Left kidney (tissue), 8 donors: ENCODE measurements at places on chromosomes 1 and 21.
A peak's percentile ranks its signal among the peaks of the same experiment; 100 is the strongest.

DNA sequence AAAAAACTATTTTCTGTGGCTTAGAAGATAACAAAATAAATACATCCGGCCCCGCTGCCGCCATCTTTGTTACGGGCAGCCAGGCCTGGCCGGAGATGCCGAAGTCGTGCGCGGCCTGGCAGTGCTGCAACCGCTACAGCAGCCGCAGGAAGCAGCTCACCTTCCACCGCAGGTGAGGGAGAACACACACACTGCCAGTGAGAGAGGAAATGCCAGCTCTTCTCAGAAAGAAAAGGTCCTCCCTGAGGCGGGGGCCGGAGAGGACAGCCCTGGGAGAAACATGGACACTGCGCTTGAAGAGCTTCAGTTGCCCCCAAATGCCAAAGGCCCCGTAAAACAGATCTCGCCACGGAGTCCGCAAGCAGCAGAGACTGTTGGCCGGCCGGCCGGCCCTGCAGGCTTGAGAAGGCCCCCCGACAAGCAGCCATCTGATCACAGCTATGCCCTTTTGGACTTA lies 323.2 kb downstream of the AMY1C start:
- no peak for DNase-seq

DNA sequence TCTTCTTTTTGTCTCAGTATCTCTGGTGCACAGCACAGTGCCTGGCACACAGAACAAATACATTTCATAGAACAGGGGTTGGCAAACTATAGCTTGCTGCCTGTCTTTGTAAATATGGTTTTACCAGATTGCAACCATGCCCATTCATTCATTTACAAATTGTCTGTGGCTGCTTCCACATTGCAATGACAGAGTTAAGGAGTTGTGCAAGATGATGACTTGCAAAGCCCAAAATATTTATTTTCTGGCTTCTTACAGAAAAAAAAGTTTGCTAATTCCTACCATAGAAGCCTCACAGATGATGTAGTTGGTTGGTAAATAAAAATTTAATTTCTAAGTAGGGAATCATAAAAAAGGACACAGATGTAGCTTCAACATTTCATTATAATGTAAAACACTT lies 11.2 kb upstream of the HMGB4 start:
- DNase-seq: no peak

DNA sequence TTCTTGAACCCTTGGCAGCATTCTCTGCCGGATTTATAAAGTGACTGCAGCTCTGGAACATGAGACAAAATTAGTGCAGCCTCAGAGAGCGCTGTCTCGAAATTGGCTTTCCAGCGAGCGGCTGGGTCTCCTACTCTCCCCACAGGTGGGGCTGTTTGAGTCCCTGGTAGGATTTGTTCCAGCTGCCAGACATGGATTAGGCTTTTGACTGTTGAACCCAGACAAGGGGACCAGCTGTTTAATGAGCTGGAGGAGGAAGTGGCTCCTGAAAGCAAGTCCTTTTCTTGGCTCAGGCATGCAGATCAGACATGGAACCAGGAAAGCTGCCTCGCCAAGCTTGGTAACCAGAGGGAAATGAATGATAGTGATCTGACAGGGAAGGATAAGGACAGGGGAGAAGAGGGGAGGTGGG lies 69.6 kb downstream of the UBIAD1 start:
- DNase-seq: peak; percentile 65

DNA sequence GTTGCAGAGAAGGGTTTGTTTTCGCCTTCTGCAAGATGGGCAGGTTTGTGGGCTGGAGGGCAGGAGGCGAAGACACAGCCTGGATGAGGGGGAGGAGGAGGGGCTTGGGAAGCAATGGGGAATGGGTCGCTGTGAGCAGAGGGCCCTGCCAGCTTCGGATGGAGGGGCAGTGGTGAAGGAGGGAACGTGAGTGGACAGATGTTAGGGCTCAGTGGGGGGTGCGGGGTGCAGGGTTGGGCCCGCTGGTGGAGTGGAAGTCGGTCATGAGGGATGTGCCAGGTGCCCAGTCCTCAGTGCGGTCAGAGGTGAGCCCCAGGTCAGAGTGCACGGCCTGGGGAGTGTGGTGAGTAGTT lies 55.5 kb upstream of the ABCG1 start:
- no peak for DNase-seq

DNA sequence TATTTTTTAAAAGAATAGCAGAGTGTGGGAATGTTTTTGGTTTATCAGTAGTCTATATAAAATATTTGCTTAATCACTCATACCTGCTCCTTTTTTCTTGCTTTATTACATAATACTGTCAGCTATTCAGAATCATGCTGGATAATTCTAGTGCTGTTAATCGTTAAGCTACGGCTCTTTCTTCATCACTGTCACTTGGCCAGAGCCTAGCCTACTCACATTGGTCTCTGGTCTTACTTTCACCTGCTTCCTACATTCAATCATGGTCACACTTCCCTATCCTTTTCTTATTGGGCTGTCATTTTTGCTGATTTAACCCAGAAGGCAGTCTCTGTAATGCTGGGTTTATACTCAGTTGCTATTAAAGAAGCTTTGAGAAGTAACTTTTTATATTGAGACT lies 2.5 kb downstream of the KLHL20 start:
- no peak for DNase-seq

GRCh38 chr1:235597867-235598553 lies 51.6 kb downstream of the GNG4 start:
- no peak for DNase-seq

DNA sequence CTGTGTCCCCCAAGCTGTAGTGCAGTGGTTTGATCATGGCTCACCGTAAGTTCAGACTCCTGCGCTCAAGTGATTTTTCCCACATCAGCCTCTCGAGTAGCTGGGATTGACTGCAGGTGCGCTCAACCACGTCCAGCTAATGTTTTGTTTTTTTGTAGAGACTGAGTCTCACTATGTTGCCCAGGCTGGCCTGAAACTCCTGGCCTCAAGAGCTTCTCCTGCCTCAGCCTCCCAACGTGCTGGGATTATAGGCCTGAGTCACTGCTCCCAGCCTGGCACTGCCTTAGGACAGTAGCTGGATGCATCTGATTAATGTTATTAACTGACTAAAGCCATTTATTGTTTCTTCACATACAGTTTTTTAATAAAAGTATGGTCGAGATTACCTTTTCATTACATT lies 40.2 kb downstream of the RNF11 start:
- DNase-seq: no peak

DNA sequence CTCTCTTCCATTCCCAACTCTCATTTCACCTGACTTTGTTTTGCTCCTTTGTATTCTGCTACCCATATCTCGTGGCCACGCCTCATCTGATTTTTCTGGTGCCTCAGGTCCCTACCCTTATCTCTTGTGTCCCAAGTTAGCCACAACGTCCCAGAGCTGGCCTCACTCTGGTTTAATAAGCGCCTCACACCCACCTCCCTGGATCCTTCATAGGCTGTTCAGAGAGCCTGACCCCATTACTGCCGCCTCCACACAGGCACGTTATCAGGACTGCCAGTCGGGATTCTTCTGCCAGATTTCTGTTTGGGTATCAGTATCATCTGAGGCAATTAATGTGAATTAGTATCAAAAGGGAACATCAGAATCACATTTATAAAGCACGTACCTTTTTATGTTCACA lies 34.7 kb upstream of the TMEM125 start:
- no peak for DNase-seq

GRCh38 chr1:220887520-220888416 lies 8.5 kb downstream of the HLX start:
- DNase-seq: no peak

GRCh38 chr1:7743346-7743745 lies 27.8 kb upstream of the VAMP3 start:
- no peak for DNase-seq

- no peak for DNase-seq
Measured at GRCh38 chr1:202291961-202292712, 49.6 kb downstream of the UBE2T start.

DNA sequence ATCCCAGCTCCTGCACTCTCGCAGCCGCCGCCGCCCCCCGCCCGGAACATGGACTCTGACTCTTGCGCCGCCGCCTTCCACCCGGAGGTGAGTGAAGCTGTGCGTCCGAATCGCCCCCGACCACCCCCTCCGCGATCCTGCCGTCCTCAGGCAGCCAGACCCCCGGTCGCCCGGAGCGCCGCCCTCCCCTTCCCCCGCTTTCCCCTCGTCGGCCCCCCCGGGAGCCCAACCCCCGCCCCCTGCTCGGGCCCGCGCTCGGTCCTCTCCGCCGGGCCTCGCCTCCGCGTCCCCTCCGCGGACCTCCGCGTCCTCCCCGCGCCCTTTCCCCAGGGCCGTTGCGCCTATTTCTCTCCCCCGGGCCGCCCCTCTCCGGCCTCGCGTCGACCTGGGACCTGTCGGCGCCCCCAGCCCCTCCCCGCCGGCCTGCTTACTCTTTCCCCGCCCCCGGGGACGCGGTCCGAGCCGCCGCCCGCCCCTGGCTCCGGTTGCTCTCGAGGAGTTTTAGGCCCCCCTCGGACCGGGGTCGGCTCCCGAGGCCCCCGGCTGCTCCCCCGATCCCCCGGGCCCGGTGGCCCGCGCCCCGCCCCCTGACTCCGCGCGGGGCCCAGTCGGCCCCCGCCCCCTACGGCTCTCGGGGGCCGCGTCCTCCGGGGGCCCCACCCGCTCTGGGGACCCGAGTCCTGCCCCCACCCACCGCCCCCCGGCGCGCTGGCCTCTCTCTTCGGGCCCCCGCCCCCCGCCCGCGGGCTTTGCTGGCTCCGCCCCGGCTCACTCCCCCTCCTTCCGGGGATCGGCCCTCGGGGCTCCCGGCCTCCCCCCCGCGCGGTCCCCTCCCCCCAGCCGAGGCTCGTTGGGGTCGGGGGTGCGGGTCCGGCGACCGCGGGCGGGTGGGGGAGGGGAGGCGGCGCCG lies 743 bp downstream of the PHF13 start:
- no peak for DNase-seq

DNA sequence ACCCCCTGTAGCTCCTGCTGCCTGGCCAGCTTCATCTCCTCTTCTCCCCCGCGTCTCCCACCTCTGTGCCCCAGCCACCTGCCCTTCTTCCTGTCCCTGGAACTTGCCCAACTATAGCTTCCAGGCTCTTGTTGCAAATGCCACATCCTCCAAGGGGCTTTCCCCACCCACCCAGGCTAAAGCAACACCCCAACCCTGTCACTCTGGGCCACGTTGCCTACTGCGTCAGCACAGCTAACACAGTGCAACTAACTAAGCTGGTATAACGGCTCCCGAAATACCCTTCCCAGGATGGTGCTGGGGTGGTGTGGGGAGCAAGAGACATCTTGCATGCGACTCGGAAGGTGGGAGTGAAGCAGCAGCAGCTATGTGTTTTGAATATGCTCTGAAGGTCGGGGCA lies 19.7 kb downstream of the CAMK2N1 start:
- no peak for DNase-seq

GRCh38 chr1:10900251-10900651 lies 103.8 kb upstream of the CASZ1 start:
- DNase-seq: no peak

DNA sequence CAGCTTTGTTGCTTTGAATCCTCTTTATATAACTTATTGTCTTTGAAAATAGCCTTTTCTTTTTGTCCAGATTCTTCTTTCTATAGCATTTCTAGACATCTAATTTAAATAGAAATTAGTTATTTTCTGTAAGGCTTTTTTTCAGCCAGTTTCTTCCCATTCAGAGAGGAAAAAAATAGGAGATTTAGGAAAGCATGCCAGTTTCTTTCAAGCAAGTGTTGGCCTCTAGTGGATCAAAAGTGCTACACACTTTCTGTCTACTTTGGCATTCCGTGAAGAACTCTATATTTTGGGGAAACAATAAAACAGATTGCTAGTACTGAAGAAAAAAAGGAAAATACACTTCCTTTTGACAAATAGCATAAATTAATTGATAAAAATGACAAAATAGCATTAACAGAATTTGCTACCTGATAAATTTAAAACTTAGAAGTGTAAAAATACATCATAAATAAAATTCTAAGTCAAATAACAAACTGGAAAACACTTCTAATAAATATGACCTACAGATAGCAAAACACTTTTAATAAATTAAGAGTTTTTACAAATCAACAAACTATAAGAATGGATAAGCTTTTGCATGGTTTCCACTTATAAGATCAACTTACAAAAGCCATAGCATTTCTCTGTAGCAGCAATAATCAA lies 13.1 kb upstream of the EXO1 start:
- DNase-seq: peak; percentile 28

DNA sequence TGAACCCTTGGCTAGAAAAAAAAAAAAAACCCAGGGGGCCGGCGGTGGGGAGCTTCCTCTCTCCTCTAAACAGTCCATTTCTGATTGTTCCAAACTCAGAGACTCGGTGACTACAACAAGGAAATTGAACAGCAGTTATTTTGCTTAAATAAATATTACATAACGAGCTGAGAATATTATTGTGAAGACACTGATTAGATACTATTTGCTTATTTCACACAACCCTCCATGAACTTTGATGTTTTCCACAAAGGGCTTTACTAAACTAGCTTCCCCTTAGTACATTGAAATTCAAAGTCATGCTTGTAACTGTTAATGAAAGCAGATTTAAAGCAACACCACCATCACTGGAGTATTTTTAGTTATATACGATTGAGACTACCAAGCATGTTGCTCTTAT lies at the start of gene CFHR5:
CFHR5 (plus strand) TSS at position 279 of the 400 bp plus-strand sequence; CDS start at position 388, 109 bp downstream.
- DNase-seq: no peak

DNA sequence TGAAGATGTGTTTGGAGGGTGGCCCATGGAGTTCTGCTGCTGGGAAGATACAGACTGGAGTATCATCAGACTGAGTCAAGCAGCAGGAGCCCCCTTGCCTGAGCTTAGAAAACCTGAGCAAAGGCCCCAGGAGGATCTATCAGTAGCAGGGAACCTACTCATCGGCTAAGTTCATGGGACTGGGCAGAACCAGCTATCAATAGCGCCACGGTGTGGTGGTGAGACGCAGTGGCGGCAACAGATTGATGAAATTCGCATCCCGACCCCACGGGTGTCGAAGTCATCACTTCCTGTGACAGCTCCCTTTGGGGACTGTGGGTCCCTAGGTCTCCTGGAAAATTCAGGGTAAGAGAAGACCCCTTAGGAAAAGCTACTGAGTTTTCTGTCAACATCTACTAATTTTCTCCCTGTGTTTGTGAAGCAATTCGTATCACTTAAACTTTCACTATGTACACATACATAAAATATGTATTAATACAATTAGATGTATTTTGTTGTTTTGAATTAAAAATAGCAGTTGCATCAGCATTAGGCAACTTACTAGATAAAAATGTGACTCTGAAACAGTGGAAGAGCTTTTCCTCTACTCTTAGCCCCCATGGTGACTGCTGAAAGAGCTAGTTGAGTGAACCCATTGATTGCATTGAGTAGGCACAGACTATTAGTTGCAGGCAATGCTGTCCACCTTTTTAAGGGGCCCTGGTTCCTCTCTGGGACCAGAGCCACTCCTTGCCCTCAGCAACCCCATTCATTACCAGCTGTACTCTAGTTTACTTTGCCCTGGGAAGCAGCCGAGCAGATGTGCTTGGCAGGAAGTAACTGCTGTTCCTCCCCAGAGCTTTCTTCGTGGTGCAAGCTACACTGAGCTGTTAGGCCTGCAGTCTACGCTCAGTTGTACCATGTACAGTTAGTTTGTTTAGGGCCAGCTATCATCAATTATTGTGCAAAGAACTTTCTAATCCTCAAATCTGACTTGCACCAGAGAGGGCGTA lies 7.3 kb upstream of the CACNA1S start:
- no peak for DNase-seq

GRCh38 chr1:119790451-119791198 lies 20.6 kb downstream of the REG4 start:
- DNase-seq: no peak

- DNase-seq: no peak
Measured at GRCh38 chr1:9100471-9101043, 28.3 kb downstream of the GPR157 start.
